ENCODE measurements at places on chromosomes 16 and 17. TPM values are rescaled to one million over a fixed set of nuclear protein-coding genes. Genes with fewer than 3 reads are reported as not detected.

The ZNF423 gene
- not detected for total RNA-seq

DNA sequence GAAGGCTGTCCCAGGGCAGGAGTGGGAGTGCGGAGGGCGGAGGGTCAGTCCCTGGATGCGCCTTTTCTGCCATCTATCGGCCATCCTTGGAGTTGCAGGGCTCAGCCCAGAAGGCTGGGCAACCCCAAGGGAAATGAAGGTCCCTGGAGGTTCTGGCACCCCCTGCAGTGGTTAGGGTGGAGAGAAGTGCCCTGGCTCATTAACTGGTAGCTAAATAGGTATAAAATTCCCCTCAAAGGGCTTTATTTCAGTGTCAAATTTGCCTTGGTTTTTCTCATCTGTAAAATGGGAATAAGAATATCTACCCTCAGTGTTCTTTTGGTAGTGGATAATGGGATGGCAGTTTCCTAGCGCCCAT, 22.4 kb downstream of the C17orf75 start:
- DNase-seq = peak; percentile 82

- DNase-seq = no peak
These were observed 106.5 kb downstream of the UTP18 start for GRCh38 chr17:51366866-51367265.

- no peak for DNase-seq
These were observed 30.0 kb downstream of the IL21R start for GRCh38 chr16:27431773-27432532.

DNA sequence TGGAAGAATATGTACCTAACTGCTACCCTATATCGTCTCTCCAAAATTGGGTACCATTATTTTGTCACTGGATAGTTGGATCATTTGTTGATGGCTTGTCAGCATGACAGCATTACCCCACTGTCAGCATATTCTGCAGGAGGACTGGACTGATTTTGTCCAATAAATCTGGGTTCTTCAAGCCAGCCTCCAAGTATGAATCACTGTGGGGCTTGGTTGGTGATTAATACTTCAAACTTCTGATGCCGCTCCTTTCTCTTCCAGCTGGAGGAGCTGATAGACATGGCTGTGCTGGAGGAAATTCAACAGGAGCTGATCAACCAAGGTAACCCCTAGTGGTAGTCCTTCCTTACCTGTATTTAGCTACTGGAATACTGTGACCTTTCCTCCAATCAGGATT, 2.5 kb downstream of the RPAIN start:
- DNase-seq = no peak
